ENCODE measurements at places on chromosomes 2 and 18. TPM values are rescaled to one million over a fixed set of nuclear protein-coding genes. Genes with fewer than 3 reads are reported as not detected.

Gene CLEC4F
- not detected for total RNA-seq

Gene C2orf74
- 7.6 TPM for total RNA-seq

Gene CD8B2
- not detected for total RNA-seq

Gene NGEF
- total RNA-seq: not detected

Gene FSHR
- not detected for total RNA-seq

Gene TUBA3E
- not detected for total RNA-seq

Gene SIX3
- total RNA-seq: not detected

GRCh38 chr2:83378921-83379320 lies 1080.2 kb downstream of the SUCLG1 start:
- DNase-seq: no peak

GRCh38 chr18:26813043-26813442 lies 52.5 kb downstream of the AQP4 start:
- DNase-seq: no peak

DNA sequence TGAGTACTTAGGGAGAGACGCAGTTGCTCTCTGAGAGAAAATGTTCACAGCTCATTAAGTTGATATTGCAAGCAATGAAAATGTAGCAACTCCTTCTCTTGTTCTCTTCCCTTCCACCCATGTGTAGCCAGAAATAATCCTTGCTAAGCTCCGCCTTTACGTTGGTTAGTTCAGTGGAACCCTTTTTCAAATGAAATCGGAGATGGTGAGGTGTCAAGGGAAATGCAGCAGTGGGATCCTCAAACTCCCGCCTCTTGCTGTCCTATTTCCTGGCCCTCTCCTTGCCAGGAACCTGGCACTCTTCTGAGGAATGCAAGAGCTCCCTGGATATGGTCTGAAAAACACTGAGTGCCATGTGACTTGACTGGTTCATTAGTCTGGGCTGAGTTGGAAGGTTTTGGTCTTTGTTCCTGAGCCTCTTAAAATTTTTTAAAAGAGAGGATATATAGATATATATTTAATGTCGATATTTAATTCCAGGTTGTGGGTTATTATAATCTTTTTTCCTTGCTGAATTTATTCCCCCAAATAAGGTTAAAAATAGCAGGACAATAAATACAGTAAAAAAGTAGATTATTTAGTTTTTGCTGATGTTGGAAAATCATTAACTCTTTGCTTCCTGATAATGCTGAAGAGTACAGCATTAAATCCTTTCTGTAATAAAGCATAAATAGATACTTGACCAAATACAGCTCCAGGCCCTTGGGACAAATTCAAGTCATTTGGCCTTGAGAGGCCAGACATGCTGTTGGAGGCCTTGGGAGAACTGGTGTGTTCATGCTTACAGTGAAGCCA lies 116.2 kb downstream of the EML6 start:
- no peak for DNase-seq

DNA sequence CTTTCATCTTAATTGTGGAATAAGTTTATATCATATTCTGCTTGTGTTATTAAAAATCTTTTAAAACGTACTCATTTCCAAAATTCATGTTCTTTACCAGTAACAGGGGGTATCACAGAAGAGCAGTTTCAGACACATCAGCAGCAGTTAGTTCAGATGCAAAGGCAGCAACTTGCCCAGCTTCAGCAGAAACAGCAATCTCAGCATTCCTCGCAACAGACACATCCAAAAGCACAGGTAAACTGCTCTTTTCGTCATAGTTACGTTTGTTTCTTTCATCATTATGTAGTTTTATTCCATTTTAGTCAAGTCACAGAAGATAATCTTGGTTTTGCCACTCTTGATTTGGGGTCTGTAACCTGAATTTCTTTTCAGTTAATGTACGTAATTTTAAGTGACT lies 93.5 kb upstream of the KIF5C start:
- no peak for DNase-seq

DNA sequence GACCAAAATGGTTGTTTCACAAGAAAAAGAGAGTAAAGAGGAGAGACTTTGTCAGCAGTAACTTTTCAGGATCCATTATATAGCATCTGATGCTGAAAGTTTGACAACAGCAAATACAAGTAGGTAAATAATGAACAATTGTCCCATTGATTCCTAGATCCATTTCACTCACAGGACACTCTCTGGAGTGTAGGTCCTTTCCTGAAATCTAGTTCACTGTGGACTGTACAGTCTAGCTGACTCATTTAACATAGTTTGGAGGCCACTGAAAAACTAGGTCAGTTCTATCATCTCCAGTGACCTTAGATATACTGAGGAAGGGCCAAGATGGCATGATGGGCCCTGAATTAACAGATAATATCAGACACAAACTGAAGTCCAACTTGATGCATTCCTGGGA lies 19.3 kb upstream of the NEB start:
- no peak for DNase-seq

- no peak for DNase-seq
These were observed 16.7 kb upstream of the PDIA6 start for GRCh38 chr2:10829299-10829698.

GRCh38 chr2:132577686-132578085 lies 92.3 kb downstream of the LYPD1 start:
- DNase-seq: no peak

- no peak for DNase-seq
These were observed 2.4 kb downstream of the LRPPRC start for GRCh38 chr2:43993437-43993836.

GRCh38 chr2:233976087-233976486 lies 58.9 kb downstream of the TRPM8 start:
- DNase-seq: no peak

DNA sequence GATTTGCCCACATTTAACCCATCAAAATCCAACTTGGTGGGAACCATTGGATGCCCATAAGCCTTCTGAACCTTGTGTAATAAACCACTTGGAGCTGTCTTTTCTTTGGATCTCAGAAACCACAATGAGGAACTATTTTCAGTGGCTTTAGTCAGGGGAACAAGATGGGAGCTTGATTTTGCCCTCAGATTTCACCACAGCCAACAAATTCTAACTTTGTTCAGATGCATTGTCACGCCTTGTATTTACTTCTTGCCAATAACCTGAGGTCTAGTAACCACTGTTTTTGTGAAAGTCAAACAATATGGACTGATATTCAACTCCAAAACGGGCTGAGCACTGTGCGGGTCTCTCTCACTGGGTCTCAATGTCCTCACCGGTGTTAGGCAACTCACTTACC lies 508.2 kb downstream of the TNS1 start:
- DNase-seq: no peak

DNA sequence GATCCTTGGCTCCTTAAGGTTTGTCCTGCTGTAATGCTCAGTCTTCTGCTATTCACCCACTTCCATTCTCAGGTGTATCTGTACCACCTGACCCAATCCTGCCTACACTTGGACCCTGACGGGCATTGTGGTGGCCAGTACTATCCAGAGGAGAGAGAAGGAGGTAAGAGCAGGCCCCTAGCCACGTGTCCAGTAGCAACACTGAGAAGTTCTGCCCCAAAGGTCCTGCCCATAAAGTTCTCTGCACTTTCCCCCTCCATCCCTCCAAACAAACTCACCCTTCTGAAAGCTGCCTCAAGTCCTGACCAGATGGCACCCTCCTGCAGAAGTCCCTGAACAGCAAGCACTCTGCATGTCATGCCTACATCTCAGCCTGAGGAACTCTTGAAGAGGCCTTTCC lies 18.3 kb downstream of the TTC32 start:
- DNase-seq: no peak

GRCh38 chr2:106960683-106961161 lies 74.8 kb upstream of the ST6GAL2 start:
- no peak for DNase-seq

GRCh38 chr2:68837861-68838341 lies 33.3 kb downstream of the BMP10 start:
- no peak for DNase-seq

DNA sequence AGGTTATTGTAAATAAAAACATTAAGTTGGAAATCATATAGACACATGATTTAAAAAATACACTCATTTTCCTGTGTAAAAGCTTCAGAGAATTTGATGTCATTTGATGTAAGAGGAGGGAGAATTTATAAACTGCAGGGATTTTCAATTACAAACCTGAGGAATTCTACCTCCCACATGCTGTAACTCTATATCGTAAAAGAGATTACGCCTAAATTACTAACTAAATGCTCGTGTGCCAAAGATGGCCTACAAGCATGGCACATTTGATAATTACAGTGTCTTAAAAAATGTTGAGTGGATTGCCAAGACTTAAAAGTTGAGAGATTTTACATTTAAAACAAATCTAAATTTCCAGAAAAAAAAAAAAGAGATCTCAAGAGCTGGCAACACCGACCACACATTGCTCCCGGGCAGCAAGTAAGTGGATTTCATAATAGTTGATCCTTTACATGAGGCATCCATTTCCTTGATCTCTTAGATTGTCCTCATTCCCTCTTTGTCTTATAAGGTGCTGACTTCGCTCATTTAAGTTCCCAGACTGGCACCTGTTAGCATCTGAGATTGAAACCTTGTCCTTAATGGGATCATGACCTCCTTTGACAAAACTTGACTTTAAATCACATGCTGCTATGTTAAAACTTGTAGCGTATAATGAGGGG lies 840.3 kb upstream of the ZEB2 start:
- DNase-seq: no peak

DNA sequence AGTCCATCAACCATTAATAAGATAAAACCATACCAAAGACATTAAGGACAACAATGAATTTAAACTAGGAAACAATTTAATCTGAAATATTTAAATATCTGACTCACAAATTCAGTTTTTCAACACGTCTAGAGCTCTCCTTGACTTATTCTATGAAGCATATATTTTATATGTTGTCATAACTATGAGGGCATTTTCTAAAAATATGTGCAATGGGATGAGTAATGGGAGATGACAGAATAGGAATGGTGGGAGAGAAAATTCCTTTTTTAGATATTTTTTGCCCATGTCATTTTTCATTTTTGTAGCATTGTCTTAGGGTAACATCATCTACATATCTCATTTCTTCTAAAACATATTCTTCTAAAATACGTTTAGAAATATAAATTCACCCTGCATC lies 79.2 kb upstream of the CDH2 start:
- DNase-seq: no peak

DNA sequence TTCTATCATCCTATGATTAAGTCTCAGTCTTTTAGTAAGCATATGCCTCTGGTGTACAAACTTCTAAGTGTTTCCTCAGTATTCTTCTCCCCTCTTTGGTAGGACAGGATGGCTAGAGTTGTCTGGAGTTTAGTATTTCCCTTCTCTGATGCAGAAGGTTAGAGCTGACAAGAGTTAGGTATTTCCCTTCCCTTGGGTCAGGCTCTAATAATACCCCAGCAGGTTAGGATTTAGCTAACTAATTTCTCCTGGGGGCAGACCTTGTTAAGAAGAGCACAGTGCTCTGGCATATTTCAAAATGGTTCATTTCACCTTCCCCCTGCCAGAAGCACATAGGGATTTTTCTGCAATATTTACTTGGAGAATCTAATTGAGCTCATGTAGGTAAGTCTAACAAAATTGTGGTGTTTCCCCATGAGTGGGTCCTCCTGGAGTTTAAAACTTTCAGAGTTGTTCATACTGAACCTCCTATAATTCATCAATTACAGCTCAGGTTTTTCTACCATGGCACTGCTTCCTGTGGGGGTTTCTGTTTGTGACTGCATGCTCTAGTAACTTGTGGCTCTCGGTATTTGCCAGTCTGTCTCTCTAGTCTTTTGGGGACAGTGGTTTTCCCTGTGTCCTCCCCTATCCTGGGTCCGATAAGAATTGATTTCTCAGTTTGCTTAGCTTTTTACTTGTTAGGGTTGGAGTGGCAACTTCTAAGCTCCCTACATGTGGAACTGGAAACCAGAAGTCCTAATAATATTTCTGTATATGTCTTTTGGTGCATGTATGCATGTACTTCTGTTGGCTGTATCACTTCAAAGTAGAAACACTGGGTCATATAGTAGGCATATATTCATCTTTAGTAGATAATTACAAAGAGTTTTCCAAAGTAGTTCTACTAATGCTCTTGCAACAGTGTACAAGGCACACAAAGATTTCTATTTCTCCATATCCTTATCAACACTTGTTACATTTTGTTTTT lies 77.7 kb downstream of the GDF7 start:
- DNase-seq: no peak

DNA sequence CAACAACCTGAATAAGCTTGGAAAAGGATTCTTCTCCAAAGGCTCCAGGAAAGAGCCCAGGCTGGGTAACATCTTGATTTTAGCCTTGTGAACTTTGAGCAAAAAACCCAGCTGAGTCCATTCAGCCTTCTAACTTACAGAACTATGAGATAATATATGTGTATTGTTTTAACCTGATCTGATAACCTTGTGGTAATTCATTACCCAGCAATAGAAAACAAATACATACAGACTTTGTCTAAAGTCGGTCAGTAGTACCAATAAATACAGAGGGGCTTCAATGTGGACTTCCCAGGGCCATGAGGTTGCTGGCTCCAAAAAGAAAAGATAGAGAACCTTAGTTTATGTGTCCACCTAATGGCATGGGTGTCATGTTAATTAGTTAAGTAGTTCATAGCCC lies 191.8 kb downstream of the KCNH7 start:
- no peak for DNase-seq

DNA sequence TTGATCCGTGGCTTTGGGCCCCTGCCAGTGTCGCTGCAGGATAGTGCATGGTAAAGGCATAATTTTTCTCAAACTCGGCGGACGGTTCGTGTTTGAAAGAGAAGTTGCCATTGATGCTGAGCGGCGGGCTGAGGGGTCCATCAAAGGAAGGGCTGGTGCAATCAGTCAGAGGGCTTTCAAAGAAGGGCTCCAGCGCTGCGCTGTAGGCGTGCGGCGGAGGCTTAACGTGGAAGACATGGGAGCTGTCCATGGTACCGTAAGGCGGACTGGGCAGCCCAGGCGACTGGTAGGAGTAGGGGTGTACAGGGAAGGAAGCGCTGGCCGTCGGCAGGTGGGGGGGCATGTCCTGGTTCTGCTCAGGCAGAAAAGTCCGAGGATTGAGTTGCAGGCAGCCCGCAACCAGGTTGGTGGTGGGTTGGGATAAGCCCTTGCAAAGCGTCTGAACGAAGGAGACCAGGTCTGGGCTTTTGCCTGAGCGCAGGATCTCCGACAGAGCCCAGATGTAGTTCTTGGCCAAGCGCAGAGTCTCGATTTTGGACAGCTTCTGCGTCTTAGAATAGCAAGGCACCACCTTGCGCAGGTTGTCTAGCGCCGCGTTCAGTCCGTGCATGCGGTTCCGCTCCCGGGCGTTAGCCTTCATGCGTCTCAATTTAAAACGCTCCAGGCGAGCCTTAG lies 2.3 kb downstream of the NEUROD1 start:
- no peak for DNase-seq

GRCh38 chr2:215829261-215829660 lies 184.1 kb downstream of the MREG start:
- DNase-seq: no peak

DNA sequence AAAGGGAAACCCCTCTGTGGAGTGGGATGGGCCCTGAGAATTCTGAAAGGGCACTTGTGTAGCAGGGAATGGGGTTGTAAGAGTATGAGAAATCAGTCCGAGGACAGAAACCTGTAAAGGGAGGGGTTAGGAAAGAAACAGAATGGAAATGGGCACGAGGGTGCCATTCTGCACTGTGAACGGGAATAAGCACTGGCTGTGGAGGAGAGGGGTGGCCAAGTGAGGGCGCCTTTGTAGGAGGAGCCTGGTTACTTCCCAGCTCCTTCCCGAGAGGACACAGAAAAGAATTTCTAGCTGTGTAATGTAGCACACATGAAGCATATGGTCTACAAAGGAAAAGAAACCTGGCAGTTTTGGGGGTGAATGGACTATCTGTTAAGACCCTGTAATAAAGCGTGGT lies 53.4 kb downstream of the POLR1A start:
- DNase-seq: no peak
